ENCODE measurements at places on chromosomes 12 and 14.
A peak's percentile ranks its signal among the peaks of the same experiment; 100 is the strongest.

DNA sequence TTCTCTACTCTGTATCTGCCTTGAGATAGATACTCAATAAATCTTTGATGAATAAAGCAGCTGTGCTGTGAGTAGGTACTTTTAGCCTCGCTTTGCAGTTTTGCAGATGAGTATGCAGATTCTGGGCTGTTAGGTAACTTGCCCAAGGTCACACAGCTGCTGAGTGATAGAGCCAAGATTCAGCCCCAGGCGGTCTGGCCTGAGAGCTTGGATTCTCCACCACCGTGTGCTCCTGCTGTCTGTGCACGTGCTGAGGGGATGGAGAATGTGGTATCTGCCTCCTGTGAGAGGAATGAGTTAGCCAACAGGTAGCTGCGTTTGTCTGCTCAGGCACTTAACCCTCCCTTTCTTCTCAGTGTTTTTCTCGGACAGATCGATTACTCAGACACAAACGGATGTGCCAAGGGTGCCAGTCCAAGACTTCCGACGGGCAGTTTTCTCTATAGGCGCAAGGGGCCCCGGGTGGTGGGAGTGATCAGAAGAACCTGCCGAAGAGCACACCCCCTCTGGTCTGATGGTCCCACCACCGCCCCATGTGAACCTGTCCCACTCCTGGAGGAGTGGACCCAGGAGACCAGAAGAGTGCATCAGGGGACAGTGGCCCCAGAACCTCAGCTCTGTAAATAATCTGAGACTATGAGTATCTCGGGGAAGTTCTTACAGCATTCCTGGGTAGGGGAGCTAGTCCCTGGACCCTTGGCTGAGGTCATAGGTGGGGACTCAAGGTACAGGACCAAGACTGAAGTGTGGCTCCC, 6.6 kb upstream of the CSAD start:
- no peak for DNase-seq

DNA sequence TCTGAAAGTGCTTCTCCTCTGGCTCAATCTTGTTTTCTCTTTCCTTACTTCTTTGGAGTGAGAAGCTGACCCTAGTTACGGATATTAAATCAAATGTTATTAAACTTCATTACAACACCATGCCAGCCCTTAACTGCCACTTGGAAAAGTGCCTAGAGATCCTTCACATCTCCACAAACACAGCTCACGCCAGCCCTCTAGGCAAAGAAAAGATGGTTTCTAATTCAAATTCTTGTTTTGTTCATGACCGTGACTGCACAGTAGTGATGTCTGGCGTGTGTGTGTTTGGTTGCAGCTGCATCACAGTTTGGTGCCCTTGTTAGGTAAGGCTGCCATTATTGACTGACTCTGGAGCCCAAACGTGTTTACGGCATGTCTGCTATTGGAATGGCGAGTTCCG, 113.0 kb downstream of the BEGAIN start:
- DNase-seq: no peak

GRCh38 chr14:92513966-92514843, 624 bp downstream of the RIN3 start:
- DNase-seq: peak; percentile 45

DNA sequence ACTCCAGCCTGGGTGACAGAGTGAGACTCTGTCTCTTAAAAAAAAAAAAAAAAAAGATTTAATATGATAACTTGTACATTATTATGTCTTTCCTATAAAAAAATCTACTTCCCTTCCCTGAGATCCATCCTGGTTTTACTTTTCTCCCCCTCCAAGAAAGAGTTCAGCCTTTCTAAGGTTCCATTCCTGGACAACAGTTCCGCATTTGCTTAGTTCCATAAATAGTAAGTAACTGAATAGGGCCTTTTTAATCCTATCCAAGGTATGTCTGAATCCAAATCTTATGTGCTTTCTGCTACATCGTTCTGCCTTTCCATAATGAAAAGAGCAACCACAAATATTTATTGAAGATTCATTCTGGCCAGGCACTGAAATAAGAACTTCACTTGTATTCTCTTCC, 187.8 kb downstream of the DACT1 start:
- no peak for DNase-seq

DNA sequence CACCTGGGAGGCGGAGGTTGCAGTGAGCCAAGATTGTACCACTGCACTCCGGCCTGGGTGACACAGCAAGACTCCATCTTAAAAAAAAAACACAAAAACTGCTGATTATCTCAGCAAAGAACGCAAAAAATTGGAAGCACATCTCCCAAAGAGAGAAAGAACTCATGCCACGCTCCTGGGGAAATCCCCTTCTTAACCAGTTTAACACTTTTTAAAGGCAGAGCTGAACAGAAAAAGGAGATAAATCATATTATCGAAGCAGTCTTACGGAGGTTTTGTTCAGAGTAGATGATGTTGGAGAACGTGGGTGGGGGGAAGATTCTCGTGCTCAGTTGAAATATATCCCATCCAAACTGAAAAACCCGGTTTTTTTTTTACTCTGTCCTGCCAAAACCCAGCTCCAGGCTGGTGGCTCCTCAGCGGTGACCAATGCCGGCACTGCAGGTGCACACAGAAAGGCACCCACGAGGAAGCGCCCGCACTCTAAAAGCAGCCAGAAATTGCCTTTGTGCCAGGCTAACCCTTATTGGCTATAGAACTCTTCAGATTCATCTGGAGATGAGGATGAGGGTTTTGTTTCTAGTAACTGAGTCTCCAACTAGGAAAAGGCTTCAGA, 100.2 kb upstream of the PARP11 start:
- DNase-seq: peak; percentile 11

GRCh38 chr14:85554106-85554505, 24.2 kb downstream of the FLRT2 start:
- no peak for DNase-seq

GRCh38 chr12:128956755-128957154, 103.5 kb downstream of the GLT1D1 start:
- DNase-seq: no peak

DNA sequence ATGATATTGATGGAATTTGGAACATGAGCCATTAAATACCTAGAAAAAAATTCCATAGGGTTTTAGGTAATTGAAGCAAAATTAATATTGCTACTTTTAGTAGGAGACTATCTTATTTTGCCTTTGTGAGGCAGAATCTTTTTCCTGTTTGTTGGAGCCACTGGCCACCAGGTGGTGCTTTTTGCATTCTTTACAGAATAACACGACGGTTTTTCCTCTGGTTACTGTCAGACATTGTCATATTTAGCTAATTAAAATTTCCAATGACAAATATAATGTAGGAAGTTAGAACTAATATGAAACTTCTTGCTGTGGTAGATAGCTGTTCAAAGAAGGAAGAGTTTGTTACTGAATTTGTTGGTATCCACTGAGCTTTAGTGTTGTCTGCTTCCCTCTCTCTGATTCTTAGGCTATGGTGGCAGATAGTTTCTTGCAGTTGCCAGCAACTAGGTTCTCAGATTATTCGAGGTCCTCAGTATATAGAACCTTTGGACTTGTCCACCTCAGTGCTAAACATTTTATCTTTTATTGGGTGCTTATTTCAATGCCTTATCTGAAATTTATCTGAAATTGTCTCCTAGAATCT, 25.7 kb downstream of the RAB21 start:
- DNase-seq: peak; percentile 36

GRCh38 chr14:59316151-59316830, 127.8 kb downstream of the DAAM1 start:
- DNase-seq: no peak

GRCh38 chr14:81562818-81563217, 29.2 kb upstream of the SEL1L start:
- no peak for DNase-seq

- DNase-seq: peak; percentile 85
These were observed 11.2 kb upstream of the FKBP11 start for GRCh38 chr12:48936379-48936979.

DNA sequence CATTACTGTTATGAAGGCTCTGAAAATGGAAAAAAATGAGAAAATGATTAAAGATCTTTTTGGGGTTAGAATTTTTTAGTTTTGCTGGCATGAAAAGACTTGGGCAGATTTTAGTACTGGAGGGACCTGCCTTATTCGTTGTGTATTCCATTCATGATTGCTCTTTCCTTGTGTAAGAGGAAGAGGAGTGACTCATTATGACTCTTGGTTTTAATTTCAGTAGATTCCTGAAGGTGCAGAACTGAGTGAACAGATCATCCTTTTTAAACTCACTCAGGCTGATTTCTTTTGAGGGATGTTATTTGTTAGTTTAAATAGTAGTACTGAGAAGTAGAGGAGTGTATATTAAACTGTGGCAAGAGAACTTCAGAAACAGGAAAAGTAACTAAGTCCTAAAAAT, 41.6 kb downstream of the AKAP6 start:
- no peak for DNase-seq

GRCh38 chr14:89248411-89249064, 168.5 kb downstream of the FOXN3 start:
- no peak for DNase-seq

DNA sequence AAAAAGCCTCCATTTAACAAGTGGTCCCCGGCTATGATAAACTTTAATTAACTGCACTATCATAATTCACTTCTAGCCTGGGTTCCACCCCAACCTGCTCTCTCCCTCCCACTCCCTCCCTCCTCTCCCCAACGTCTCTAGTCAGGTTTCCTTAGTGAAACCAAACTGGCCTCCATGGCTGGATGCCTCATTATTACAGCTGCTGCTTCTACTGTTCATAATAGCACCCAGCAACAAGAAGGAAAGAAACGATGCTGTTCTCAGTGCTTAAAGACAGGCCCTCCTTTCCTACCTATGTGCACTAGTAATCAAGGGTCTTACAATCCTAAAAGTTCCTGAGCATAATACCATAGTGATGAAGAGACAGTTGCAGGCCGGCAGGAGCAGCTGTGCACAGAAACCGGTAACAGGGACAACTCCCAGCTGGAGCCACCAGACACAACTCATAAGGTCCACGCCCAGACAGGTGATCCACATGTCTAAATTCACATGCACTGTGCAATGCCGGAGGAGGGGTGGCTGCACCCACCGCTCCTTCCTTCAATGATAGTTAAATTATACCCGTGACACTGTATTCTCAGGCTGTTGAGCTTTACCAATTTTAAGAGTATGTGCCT, 6.2 kb downstream of the IRF2BPL start:
- DNase-seq: no peak

DNA sequence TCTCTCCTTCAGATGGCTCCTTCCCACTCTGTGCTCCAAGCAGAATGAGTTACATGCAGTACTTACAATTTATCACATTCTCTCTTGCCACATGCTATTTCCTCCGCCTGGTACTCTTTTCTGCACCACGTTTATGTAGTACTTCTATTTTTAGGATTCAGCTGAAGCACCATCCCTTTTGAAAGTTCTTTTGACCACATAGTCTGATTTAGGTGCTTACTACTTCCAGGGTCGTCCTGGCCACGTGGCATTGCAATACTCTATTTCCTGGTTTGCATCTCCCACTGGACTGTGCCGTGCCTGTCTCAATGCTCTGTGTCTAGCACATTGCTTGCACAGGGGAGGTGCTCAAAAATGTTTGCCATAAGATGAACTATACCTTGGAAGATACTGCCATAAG, 16.3 kb upstream of the TBC1D30 start:
- no peak for DNase-seq

DNA sequence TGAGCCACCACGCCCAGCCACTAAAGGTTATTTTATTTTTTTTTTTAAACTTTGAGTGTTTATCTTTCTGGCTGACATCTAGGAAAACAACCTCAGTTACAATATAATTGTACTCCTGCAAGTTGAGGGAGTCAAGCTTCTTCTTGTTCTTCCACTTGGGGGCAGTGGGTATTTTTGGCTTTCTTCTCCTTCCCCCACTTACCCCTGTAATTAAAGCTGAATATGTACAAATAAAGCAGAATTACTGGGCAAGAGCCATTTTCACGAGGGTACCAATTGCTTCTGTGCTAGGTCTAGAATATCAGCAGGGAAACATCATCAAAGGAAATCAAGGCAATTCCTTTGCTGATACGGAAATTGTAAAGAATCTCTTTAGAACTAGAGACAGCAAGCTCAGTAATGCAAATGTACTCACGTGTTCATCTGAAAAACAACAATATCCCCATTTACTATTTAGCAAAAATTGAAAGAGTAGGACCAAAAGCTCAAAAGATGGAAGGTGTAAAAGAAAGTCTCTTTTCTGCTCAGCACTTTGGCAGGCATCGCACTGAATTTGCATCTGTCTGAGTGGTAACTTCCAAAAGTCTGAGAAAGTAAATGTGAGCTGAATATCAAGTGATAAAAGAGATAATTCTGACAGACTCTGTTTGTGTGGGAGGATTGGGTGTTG, 72.8 kb downstream of the TAOK3 start:
- DNase-seq: no peak

DNA sequence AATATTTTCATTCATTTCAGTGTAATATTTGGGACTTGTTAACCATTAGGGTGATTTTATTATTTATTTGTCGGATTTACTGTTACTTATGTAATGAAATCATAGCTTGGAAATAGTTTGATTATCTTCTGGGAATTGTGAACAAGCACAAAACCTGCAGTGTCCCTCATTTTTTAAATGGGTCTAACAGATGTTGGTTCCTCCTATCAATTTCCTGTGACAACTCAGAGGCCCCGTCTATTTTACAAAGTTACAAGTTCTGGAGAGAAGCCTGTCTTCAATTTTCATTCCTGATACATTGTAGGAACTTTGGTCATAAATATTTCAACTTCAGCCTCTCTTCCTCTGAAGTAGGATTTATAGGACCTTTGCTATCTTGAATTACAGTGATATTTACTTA, 101.8 kb upstream of the DNM1L start:
- DNase-seq: no peak

GRCh38 chr14:93395231-93395630, 35.5 kb upstream of the UNC79 start:
- no peak for DNase-seq

GRCh38 chr12:124531281-124531745, 36.1 kb downstream of the NCOR2 start:
- no peak for DNase-seq

DNA sequence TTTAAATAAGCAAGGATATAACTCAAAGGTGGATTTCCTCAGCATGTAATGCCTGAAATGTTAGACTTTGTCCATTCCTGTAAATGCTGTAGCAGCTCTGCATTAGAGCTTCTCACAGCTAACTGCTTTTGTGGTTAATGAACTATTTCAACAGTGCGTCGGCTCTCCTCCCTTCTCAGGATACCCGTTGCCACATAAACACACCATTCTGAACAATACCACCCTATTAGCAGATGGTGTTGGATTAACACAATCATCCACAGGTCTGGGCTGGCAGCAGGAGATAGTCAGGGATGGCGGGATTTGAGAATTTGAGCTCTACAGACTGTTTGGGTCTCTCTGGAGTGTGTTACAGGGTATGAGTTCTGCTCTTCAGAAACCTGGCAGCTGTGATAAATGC, 33.5 kb upstream of the C12orf42 start:
- DNase-seq: no peak

GRCh38 chr12:126663304-126664094, 1598.3 kb downstream of the AACS start:
- DNase-seq: peak; percentile 2

GRCh38 chr14:83529531-83529930, 1995.9 kb upstream of the SEL1L start:
- no peak for DNase-seq

DNA sequence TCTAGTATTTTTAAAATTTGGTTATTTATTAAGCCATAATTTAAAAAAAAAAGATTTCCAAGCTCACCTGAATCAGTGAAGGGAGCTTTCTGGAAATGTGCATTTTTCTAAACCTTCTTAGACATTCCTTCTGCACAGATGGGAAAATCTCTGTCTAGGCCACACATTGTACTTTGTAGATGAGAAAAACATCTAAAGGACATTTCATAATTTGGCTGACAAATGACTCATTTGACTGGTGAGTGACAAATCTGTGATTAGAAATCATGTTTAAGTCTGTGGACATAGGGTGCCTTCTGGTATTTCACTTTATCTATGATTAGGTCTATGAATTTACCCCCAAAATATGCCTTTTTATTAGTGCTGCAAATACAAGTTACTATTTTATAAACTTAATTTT, 1044.9 kb upstream of the FLRT2 start:
- no peak for DNase-seq
